ENCODE measurements at places on chromosomes 11 and 22.
A peak's percentile ranks its signal among the peaks of the same experiment; 100 is the strongest.

DNA sequence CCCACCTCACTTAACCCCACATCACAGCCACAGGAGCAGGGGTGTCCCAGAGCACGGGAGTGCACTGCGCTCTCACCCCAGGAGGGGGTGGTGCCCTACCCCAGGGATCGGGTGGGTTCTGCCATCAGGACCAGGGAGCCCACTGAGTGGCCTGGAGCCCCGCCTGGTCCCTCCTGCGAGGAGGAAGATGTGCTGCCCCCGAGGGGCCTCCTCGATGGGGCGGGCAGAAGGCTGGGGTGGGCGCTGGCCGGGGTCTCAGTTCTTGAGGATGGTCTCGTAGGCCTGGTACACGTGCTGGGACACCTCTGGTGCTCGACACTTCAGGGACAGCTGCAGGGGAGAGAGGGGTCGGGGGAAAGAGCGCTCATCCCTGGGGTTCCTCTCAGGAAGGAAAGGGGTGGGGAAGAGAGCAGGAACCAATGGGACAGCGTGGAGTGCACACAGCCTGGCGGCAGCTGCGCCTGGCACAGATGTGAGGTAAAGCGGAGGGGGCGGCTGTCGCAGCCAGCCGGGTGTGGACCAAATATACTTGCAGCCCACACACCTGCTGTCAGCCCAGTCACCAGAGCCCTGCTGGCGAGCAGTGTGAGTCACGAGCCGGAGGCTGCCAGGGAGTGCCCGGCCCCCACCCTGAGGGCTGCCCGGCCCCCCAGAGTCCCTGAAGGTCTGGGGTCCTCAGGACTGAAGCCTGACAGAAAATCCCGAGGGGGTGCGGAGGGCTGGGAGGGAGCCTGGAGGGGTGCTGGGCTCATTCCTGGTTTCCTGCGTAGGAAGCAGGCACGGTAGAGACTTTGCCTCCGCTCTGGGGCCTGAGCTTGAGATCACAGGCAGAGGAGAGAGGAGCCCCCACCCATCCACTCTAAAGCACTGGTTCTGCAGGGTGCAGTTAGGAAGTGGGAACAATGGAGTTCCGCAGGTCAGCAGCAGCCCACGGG, 13.3 kb upstream of the RASL10A start:
- no peak overlapping the region for H3K27ac ChIP-seq
- no peak overlapping the region for H3K4me3 ChIP-seq
- no peak for DNase-seq
- peaks cover 79% of the 10 kb centered on the region for H3K36me3 ChIP-seq
- H3K4me1 ChIP-seq, result no peaks in the 10 kb centered on the region

DNA sequence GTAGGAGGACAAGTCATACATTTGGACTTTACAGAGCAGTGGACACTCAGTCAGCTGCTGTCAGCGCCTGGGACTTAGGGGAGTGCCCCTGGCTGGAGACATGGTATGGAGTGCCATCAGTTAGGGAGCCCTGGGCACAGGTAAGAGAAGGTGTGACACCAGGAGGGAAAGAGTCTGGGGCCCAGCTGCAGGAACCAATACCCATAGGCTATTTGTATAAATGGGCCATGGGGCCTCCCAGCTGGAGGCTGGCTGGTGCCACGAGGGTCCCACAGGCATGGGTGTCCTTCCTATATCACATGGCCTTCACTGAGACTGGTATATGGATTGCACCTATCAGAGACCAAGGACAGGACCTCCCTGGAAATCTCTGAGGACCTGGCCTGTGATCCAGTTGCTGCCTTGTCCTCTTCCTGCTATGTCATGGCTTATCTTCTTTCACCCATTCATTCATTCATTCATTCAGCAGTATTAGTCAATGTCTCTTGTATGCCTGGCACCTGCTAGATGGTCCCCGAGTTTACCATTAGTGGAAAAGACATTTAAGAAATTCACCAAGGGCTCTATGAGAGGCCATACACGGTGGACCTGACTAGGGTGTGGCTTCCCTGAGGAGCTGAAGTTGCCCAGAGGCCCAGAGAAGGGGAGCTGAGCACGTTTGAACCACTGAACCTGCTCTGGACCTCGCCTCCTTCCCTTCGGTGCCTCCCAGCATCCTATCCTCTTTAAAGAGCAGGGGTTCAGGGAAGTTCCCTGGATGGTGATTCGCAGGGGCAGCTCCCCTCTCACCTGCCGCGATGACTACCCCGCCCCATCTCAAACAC, 850 bp upstream of the MIF start:
- H3K36me3 ChIP-seq, result peaks cover 19% of the 10 kb centered on the region
- DNase-seq, result peak; percentile 73
- H3K27me3 ChIP-seq, result no peaks in the 10 kb centered on the region
- H3K4me3 ChIP-seq, result peak overlapping the region; percentile 63

- H3K27ac ChIP-seq, result no peak overlapping the region
- H3K4me1 ChIP-seq, result no peaks in the 10 kb centered on the region
- H3K36me3 ChIP-seq, result no peaks in the 10 kb centered on the region
- no peak overlapping the region for H3K4me3 ChIP-seq
- DNase-seq, result no peak
These were observed 108.8 kb upstream of the CD44 start for GRCh38 chr11:35029979-35030682.

DNA sequence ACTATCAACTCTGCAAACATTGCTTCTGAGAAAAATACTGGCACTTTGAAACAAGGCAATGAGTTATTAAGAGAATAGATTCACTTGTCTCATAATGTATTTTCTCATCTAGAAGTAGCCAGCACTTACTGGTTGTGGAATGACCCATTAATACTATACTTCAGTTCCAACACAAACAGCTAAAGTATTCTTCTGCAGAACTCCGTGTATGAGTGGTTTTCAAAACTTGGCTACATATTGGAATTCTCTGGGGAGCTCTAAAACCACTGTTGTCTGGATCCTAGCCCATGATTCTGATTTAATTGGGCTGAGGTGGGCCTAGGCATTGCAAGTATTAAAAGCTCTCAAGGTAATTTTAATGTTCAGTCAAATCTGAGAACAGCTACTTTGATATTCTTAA, 1416.4 kb upstream of the RAG2 start:
- no peak overlapping the region for H3K27ac ChIP-seq
- H3K4me1 ChIP-seq, result no peaks in the 10 kb centered on the region
- H3K27me3 ChIP-seq, result no peaks in the 10 kb centered on the region

- H3K27ac ChIP-seq, result no peak overlapping the region
- H3K27me3 ChIP-seq, result no peaks in the 10 kb centered on the region
- H3K4me1 ChIP-seq, result peaks cover 9% of the 10 kb centered on the region
These were observed 31.6 kb upstream of the CAVIN3 start for GRCh38 chr11:6351782-6352382.

- H3K4me1 ChIP-seq, result no peaks in the 10 kb centered on the region
- no peak overlapping the region for H3K27ac ChIP-seq
- no peaks in the 10 kb centered on the region for H3K36me3 ChIP-seq
- no peak for DNase-seq
These were observed 38.5 kb downstream of the CARD18 start for GRCh38 chr11:105100981-105101630.

GRCh38 chr11:121099885-121100284, 1.2 kb upstream of the TECTA start:
- no peaks in the 10 kb centered on the region for H3K36me3 ChIP-seq
- H3K27me3 ChIP-seq, result no peaks in the 10 kb centered on the region
- DNase-seq, result no peak
- no peak overlapping the region for H3K27ac ChIP-seq
- H3K4me1 ChIP-seq, result peaks cover 1% of the 10 kb centered on the region

GRCh38 chr11:57638005-57638781, 11.5 kb downstream of the YPEL4 start:
- no peaks in the 10 kb centered on the region for H3K27me3 ChIP-seq
- peak overlapping the region; percentile 80 for H3K4me3 ChIP-seq
- DNase-seq, result peak; percentile 96
- peaks cover 44% of the 10 kb centered on the region for H3K4me1 ChIP-seq
- H3K36me3 ChIP-seq, result no peaks in the 10 kb centered on the region
- peak overlapping the region; percentile 84 for H3K27ac ChIP-seq

- peaks cover 30% of the 10 kb centered on the region for H3K36me3 ChIP-seq
- no peak for DNase-seq
- H3K4me3 ChIP-seq, result no peak overlapping the region
- H3K4me1 ChIP-seq, result no peaks in the 10 kb centered on the region
- H3K27me3 ChIP-seq, result no peaks in the 10 kb centered on the region
- no peak overlapping the region for H3K27ac ChIP-seq
These were observed 10.1 kb upstream of the SERPIND1 start for GRCh38 chr22:20763630-20764470.

GRCh38 chr22:19691721-19692341, 22.5 kb upstream of the SEPTIN5 start:
- H3K27me3 ChIP-seq, result peaks cover 27% of the 10 kb centered on the region
- H3K27ac ChIP-seq, result no peak overlapping the region
- H3K4me3 ChIP-seq, result peak overlapping the region; percentile 8
- H3K4me1 ChIP-seq, result no peaks in the 10 kb centered on the region

DNA sequence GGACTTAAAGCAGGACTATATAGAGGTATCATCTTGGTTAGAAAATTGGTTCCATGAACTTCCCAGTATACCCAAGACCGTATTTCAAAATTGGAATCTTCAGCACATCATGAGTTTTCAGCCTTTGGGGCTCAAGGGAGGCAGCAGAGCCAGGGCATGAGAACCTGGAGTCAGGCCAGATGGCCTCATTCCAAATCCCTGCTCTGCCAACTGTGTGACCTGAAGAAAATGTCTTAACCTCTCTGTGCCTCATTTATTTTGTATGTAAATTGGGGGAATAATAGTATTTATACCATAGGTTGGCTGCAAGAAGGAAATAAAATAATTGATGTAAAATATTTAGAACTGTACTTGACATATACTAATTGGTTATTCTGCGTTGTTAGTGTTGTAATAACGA, 987.6 kb downstream of the TBC1D22A start:
- H3K4me1 ChIP-seq, result no peaks in the 10 kb centered on the region
- H3K27me3 ChIP-seq, result no peaks in the 10 kb centered on the region
- H3K27ac ChIP-seq, result no peak overlapping the region
- no peak for DNase-seq

DNA sequence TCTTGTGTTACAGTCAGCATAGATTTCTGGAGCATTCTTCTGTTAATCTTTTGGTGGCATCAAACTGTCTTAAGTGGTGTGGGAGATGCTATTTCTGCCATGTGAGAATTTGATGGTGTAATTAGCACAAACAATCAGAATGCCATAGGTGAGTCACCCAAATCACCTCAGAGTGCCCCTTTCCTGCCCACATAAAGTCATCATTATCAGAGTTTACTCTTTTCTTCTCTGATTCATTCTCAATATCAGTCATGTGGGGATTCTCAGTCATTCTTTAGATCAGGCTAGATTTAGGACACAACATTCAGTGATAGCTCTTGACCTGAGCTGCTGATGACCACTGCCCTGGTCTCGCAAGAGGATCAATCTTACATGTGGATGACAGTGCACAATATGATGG, 23.7 kb upstream of the MS4A6A start:
- no peaks in the 10 kb centered on the region for H3K27me3 ChIP-seq
- H3K4me3 ChIP-seq, result no peak overlapping the region
- no peaks in the 10 kb centered on the region for H3K36me3 ChIP-seq
- H3K4me1 ChIP-seq, result no peaks in the 10 kb centered on the region
- H3K27ac ChIP-seq, result no peak overlapping the region
- DNase-seq, result no peak

All from stomach (tissue), 19 donors.